D341Med (cell line): ENCODE measurements at places on chromosomes 16 and 17.

- no peak for DNase-seq
Observed at GRCh38 chr16:84237994-84238750, 1.6 kb downstream of the KCNG4 start.

GRCh38 chr16:27475561-27475960 lies 73.6 kb downstream of the IL21R start:
- DNase-seq, result no peak

DNA sequence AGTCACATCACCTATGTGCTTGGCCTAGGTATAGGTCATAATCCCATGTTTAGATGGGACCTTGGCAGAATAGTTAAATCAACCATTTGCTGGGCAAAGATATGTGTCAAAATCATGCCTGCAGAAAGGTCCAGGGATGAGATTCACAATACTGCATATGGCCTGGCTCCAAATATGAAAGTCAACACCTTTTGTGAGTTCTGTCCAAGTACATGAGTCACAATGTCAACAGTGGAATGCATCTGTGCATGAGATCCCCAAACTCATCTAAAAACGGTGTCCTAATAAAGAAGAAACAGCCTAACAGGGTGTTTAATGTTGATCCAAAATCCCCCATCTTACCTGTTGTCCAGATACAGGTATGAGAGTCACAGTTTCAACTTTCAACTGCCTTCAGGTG lies 1847.5 kb downstream of the TP53TG3F start:
- DNase-seq, result no peak

DNA sequence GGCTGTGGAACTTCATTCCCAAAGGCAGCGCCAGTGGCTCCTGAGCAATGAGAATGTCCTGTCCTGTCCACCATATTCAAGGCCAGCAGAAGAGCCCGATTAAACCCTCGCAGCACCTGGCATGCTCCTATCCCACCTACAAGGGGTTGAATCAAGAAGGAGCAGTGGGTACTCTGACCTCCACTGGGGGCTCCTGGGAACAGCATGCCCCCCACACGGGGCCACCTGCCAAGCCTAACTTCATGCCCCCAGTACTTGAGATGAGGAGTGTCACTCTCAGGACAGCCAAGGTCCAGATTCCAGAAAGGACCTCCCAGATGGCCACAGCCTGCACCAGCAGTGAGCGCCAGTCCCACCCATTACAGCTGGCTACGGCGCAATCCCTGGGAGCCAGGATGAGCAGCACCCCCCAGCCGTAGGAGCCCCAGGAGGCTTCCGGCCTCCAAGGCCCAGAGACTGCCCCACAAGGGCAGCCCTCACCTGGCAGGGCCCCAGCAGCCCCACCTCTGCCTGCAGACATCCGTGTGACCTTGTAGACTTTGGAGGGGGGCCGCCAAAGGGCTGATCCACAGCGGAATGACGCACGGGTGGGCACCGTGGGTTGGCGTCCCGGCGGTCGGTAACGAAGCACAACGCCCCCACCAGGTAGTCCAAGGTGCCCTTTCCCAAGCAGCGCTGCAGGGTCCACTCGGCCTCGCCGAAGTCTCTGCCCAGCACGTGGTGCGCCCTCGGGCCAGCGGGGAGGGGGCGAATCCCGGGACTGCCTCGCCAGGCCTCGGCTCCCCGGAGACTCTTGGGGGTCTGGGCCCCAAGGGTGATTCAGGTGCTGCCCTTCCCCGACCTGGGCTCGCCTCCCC lies 1.0 kb upstream of the MPDU1 start:
- DNase-seq, result no peak

DNA sequence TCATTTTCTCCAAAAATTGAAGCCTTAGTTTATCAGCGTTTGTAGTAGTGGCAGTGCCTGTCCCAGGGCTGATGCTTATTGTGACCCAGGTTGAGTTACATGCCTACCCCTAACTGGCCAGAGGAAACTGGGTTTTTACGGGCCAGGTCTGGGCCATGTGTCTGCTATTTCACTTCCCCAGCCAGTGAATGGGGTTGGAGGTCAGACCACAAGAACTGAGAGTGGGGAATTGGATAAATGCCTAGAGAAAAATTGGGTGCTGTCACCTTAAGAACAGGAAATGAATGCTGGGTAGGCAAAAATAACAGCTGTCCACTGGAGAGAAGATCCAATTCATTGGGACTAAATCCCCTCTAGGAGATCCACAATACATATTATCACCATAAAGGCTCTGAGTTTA lies 5.2 kb downstream of the ADPRM start:
- no peak for DNase-seq

- DNase-seq, result no peak
Observed at GRCh38 chr17:47240806-47241205, 12.8 kb upstream of the ITGB3 start.

- no peak for DNase-seq
Observed at GRCh38 chr16:28182801-28183200, 29.0 kb downstream of the XPO6 start.

DNA sequence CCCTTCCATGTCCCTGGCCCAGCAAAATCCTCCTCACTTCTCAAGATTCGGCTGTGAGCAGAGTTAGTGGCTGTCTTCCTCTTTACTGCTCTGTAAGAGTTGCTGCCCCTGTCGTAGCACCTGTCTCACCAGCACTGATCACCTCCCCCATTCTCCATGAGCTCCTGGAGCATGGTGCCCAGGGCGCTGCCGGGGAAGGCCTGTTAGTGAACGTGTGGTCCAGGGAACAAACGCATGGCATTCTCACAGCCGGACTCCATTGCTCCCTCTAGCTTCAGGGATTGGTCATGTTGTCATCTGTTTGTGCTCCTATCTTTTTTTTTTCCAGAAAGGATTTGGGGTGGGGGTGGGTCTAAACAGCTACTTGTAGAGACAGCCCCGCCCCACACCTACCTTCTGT lies 141.2 kb downstream of the CMIP start:
- peak; percentile 56 for DNase-seq

DNA sequence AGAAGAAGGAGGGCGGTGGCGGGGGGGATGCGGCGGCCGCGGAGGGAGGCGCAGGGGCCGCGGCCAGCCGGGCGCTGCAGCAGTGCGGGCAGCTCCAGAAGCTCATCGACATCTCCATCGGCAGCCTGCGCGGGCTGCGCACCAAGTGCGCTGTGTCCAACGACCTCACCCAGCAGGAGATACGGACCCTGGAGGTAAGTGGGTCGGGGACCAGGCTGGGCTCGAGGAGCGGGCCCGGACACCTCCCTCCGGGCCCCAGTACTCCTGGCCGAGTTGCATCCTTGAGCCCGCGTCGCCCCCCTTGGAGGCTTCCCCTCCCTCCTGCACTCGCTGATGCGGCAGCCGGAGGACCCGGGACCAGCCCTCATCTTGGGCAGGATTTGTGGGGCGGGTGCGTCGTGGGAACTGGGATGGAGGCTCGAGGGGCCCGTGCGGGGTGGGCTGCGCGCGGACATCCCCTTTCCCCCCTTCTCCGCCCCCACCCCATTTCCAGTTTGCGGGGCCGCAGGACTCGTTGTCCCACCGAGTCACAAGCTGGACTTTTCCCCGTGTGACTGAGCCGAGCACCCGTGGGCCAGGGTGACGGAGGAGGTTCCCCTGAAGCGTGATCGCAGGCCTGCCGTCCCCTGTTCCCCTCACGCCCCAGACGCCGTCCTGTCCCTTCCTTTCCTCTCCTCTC lies 572 bp downstream of the KSR1 start:
- peak; percentile 66 for DNase-seq

DNA sequence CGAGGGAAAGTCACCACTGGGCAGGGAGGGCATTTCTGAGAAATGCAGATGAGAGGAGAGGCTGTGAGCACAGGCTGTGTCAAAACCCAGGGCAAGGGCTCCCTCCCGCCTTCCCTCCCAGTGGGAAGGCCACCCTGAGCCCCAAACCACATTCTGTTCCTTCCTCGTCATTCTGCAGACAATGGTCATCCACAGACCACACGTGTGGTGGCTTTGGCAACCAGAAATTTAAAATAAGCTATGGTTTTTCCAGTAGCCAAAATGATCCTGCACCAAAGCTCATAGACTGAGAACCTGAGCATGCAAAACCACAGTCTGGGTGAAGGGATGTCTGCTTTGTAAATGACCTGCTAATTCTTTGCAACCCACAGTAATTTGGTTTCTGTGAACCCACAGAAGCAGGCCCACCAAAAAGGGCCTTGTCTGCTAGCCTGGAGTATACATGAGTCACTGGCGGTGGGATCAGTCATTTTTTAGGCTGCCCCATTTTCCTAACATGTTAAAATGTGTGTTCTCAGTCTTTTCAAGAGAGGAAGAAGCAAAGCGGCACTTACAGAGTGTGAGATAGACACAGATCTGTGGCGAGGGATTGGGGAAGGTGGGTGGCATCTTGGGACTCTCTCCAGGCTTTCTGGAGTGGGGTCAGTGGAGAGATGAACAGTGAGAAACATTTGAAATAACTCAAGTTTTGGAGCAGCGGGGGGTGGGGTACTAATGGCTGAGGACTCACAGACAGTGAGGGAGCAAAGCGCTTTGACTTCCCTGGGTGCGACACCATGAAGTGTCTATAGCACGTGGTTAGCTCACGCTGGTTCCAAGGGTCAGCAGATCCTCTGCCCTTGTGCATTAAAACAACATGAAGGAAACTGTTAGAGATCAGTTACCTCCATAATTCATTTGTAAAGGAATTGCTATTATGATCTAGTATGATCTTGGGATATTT lies 20.5 kb downstream of the GRB7 start:
- no peak for DNase-seq

DNA sequence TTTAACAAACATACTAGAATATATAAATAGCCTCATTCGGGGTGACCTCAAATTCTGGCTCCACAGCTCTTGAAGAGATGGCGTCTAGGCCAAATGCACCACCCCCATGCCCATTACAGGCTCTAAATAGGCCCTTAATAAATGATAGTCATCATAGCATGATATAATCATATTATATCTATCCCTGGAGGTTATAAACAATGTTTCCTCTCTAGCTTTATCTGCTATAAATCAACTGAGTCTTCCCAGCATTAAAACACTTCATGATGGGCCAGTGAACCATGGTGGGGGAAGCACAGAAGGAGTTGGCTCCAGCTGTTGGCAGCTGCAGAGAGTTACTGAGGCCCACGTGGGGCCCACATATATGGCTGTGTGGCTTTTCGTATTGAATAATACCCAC lies 214.9 kb upstream of the MPHOSPH6 start:
- no peak for DNase-seq

GRCh38 chr17:34859652-34860051 lies 101.6 kb downstream of the CCT6B start:
- no peak for DNase-seq

DNA sequence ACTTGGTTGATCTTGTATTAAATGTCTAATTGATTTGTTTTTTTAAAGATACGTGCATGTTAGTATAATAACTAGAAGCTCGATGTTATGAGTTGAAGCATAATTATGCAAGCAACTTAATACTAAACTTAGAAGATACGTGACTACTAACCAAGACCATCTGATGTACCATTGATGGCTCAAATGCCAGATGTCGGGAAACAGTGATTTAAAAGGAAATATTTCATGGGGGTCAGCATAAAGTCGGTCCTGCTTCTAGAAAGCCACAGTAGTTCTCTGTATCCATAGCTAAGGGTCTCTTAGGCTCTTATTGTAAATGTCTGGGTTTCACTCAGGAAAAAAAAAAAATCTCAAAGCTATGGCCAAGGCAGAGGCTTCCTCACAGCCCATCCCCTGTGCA lies 61.2 kb upstream of the RBFOX1 start:
- DNase-seq, result no peak

- DNase-seq, result peak; percentile 77
Observed at GRCh38 chr16:70250748-70251628, 752 bp downstream of the EXOSC6 start.

DNA sequence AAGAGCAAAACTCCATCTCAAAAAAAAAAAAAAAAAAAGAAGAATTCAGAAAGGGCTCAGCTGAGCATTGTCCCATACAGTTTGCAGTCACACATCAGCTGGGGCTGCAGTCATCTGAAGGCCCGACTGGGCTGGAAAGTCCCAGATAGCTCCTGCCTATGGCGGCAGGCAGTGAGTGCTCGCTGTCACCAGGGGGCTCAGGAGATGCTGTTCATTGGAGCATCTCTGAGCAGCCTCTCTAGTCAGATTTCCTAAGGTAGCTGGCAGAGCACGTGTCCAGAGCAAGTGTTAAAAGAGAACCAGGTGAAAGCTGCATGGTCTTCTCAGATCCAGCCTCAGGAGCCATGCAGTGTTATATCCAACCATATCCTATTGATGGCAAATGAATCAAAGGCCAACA lies 75.8 kb downstream of the WSCD1 start:
- no peak for DNase-seq

GRCh38 chr16:15597822-15598647 lies 44.9 kb downstream of the MARF1 start:
- DNase-seq, result no peak

DNA sequence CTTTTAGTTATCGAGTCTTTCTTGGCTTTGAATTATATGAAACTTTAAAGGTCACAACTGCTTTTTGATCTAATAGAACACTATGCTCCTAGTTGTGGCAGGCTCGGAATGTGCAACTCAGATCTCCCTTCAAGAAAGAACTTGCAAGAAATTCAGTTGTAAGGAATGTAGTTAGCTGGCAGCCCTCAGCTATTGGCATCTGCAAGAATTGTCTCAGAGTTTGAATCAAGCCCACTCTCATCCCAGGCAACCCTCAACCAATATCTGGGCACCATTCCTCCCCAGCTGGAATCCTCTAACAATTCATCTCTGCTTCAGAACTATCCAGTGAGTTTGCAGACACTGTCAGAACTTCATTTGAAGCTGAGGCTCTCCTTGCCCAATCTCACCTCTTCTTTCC lies 447.2 kb downstream of the KIF2B start:
- DNase-seq, result no peak

DNA sequence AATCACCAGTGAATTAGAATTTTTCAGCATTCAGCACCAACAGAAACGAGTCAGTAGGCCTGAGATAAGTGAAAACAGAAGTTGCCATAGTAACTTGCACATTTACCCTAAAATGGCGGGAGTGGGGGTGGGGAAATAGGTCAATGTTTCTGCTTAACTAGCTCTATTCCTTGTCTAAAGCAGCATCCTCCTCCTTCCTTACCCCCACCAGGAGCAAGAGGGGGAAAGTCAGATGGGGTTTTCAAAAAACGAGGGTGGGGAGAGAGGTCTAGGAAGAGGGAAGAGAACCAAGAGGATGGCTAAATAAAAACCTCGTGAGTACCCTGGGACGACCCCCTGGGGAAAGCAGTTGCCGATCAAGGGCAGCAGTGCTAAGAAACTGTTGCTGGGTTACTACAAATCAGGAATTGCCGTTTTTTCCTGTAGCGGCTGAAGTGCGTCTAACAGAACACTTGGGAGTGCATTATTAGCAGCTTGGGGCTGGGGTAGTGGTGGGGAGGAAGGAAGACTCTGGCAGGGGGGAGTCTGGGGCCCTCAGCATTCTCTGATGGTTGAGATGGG lies 34.4 kb upstream of the MNT start:
- DNase-seq, result no peak

DNA sequence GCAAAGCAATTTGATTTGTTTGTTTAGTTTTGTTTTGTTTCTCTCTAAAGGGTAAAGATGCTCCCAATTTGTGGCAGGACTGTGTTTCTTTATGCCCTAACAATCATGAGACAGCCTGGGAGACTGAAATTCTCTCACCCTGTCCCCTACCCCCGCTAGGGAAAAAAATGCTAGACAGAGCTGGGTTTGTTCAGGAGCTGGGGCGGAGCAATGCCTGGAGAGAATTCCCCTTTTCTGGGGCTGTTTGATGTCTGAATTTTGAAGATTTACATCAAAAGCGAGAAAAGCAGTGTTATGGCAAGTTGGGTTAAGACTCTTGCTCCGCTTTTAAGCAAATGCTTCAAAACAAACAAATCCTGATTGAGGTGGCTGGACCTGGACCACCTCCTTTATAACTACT lies 8.4 kb downstream of the MAF start:
- DNase-seq, result no peak
